Karpas-422 (cell line): ENCODE measurements at places on chromosomes 4 and X.

DNA sequence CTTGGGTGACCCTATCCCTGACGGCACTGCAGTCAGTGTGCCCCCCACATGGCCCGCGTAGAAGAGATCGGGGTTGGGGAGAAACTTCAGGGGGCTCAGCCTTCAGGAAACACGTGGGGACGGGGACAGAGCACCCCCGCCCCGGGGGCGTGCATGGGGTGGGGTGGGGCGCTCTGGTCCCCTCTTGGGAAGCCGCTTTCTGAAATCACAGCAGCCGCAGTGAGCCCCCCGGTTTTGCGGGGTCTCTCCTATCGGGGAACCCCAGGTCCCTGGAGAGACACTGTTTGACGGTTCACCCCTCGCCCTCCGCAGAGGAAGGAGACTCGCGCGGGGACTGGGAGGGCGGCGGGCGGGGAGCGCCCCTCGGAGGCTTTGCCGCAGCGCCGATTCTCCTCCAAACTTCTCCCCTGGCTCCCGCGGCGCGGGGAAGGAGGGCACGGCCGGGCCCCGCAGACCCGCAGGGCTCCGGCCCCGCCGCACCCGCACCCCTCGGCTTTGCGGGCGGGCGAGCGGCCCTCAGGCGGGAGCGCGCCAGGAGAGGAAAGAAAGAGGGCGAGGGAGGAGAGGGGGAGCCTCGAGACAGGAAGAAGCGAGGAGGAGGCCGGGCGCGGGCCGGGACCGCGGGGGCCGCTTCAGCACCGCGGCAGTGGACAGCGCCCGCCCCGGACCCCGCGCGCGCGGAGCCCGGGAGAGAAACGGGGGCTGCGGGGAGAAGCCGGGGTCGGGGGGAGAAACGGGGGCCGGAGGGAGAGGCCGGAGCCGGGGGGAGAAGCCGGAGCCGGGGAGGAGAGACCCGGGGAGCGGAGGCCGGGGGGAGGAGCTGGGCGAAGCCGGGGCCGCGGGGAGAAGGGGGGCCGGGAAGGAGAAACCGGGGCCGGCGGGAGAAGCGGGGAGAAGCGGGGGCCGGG is 612 bp downstream of the CPLX1 start:
- DNase-seq = no peak

DNA sequence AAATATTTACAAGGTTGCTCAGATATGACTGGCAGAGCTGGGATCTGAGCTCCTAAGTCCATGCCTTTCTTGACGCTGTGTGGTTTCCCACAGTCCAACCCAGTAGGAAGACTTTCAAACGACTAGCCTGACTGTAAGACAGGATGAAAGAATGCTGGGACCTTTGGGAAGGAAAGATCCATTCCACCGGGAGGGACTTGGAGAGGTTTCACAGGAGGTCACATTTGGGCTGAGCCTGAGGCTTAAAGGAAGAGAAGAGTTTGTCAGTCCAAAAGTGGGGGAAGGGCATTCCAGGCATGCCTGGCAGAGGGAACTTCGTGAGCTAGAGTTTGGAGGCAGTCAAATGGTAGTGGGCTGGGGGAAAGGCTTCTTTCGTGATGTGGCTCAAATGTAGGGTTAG is 1.5 kb downstream of the STARD8 start:
- no peak for DNase-seq

- DNase-seq = no peak
Measured at GRCh38 chr4:89253311-89253710, 54.3 kb downstream of the GPRIN3 start.

GRCh38 chr4:167136270-167136669 is 98.0 kb downstream of the SPOCK3 start:
- DNase-seq = no peak

DNA sequence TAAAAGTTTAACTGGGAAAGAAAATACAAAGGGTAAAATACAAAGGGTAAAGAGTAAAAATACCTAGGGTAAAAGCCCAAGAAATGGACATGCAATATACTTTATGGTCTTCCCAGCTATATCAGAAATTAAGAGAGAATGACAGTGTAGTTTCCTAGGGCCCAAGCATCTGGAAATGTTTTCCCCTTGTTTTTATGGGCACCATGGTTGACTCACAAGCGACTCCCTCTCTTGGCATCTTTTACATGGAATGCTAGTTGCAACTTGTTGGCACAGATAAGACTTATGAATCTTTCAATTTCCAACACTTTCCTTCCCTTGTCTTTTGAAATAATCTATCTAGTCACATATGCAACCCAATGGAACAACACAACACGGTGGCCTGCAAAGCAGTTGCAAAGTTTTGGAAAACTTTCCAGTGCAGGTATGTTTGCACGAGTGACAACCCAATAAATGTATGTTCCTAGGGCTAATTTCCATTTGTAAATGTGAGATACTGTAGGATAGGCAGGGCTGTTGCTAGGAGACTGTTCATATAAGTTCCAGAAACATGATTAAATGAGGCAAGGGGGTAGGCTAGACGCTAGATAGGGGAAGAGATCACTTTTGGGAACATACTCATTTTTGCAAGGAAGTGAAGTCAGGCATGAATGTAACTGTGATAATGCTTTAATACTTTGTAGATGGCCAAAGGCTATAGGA is 36.4 kb upstream of the CWH43 start:
- no peak for DNase-seq

DNA sequence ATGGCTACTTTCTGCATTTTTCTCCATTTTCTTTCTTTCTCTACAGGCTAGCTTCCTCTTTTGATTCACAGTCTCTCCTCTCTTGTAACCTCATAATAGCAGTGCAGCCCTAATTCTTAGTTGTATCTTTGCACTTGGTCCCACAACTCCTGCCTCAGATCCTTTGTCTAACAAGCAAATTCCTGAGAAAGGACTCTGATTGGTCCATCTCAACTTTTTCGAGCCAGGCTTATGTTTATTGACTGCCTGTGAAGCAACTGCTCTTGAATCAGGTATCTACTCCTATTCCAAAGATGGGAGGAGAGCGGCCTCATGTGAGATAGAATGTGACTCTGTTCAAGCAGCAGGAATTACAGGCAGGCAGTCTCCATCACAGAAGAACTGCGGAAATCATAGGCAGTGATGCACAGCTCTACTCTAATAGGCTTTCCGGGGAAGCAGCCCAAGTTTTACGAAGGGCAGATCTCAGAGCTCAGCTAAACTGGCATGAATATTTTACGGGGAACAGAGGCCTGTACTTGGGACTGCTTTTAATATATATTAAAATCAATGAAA is 123.5 kb downstream of the GABRB1 start:
- DNase-seq = no peak

GRCh38 chr4:1767770-1768366 is 25.2 kb upstream of the FGFR3 start:
- peak; percentile 76 for DNase-seq

DNA sequence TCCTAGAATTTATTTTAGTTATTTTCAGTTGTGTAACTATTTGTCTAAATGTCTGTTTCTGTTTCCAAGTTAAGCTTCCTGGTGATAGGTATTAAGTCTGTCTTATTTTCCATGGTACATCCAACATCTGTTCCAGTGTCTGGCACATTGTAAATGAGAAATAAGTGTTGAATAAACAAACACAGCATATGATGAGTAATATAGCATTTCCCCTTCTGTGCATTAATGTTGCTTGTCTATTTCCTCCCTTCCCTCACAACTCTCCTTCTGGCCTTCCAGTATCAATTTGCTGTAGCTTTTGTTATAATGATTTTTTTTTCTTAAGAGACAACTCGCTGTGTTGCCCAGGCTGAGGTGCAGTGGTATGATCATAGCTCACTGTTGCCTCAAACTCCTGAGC is 36.1 kb downstream of the COPS4 start:
- no peak for DNase-seq

- no peak for DNase-seq
Measured at GRCh38 chrX:83984961-83985360, 124.0 kb downstream of the CYLC1 start.

DNA sequence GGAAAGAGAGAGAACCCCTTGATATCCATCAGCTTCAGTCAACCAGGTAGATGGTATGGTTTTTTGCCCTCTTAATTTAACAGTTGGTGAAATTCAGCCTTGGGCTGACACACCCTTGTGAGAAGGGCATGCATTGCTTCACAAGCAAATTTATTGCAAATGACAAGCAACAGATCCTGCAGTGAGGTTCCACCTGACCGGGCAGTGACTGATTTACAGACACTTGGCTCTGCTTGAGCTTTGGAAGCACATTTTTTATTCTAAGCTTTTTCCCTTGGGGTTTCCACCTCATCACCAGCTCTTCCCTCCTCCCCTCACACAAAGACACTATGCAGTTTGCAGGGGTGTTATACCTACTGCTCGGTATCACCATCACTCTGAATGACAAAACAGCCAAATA is 28.3 kb upstream of the SERTM2 start:
- no peak for DNase-seq

GRCh38 chrX:123698979-123699520 is 33.8 kb downstream of the THOC2 start:
- no peak for DNase-seq

DNA sequence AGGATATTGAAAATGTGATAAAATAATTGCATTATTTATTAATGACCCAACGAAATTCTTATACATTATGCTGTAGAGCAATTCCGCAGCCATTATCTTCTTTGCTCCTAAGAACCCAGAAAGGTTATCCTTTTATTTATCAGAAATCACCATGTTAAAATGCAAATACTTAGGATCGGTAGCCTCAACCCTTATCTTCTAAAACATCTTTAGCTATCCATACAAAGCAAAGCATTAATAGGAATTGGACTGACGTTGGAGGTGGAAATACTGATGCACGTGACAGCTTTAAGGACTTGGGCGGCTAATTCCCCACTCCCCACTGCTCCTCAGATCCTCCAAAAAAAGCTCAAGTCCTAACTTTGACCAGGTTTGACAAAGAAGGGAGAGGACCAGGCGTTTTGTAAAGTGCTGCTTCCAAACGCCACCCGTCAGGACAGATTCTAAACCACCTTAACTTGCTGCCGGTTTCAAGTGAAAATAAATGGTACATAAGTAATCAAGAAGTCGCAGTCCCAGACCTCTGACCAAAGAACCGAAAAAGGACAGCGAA is 539 bp upstream of the SPCS3 start:
- DNase-seq = no peak

GRCh38 chr4:22802876-22803275 is 110.1 kb downstream of the GBA3 start:
- DNase-seq = no peak

DNA sequence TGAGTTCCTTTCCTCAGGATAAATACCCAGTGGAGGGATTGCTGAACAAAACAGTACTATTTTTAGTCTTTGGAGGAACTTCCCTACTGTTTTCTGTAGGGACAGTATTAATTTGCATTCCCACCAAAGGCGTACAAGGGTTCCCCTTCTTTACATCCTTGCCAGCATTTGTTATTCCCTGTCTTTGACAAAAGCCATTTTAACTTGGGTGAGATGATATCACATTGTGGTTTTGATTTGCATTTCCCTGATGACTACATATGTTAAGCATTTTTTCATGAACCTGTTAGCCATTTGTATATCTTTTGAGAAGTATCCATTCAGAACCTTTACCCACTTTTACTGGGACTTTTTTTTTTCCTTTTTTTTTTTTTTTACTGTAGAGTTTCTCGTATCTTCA is 126.2 kb upstream of the ANXA10 start:
- no peak for DNase-seq

GRCh38 chr4:174538123-174538875 is 16.0 kb upstream of the HPGD start:
- DNase-seq = no peak

GRCh38 chr4:24582235-24582832 is 2.0 kb downstream of the DHX15 start:
- no peak for DNase-seq

GRCh38 chr4:186780291-186781031 is 56.8 kb upstream of the FAT1 start:
- DNase-seq = no peak

DNA sequence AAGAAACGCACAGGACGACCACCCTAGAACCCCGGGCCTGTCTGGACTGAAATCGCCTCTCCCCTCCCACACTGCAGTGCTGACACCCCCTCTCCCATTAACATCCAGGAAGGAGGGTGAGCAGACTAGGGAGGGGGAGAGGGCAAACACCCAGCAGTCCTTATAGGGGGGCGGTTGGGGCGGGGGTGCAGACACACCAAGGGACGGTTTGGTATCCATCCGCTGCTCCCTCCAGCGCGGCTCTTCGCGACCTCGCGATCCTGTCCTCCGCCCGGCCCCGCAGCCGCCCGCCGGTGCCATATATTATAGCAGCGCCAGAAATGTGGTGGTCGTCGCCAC is 411 bp upstream of the GPRASP1 start:
- DNase-seq = no peak

GRCh38 chrX:545452-545885 is 85.1 kb upstream of the SHOX start:
- DNase-seq = no peak

DNA sequence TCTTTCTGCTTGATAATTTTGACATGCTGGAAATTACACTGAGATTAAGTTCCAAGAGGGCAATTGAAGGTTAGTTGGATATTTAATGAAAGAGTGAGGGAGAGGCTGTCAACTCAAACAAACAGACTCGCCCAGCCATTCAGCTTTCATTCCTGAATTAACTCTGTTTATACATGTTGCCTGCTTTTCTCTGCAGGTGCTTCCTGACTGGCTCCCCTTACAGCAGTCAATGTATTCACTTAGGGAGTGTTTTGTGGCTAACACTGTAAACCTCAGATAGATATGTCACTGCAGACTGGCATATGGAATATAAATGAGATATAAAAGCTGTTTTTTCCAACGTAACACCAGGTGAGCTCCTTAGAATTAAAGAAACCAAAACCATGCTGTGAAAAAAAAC is 28.7 kb downstream of the TMPRSS11A start:
- DNase-seq = no peak

- DNase-seq = no peak
Measured at GRCh38 chrX:31340587-31340986, 268.7 kb upstream of the FTHL17 start.

- DNase-seq = no peak
Measured at GRCh38 chrX:133655275-133656265, 240.3 kb upstream of the GPC4 start.

GRCh38 chr4:187547316-187547715 is 448.3 kb upstream of the ZFP42 start:
- no peak for DNase-seq

GRCh38 chrX:1658071-1658491 is 43.2 kb downstream of the ASMT start:
- DNase-seq = peak; percentile 68

GRCh38 chrX:51608126-51608525 is 10.6 kb downstream of the CENPVL3 start:
- DNase-seq = no peak

DNA sequence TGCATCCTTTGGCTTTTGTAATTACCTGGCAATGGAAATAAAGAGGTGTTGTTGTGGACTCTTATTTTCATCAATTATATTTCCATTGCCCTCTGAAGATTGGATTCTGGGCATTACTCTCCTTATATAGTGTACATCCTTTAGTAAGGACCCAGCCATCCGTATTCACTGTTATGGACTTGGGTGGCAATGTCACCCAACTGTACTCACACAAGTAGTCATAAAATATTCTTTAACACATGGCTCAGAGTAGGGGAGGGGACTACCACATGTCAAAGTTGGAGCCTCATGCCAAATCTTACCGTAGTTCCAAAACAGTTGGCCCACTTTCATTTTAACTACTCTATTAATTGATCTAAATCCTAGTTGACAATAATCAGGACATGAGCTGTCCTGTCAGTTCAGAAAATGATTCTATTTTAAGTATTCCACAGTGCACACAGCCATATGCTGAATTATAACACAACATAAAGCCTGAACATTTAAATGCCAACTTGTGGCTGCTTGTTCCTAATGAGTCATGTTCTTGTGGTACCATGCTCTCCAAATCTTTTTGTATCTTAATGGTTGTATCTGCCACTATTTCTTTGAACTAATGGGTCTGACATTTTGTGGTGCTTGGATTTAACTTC is 4.9 kb downstream of the FRAS1 start:
- no peak for DNase-seq
